ENCODE measurements at places on chromosomes 7 and 10.

- DNase-seq, result no peak
Measured at GRCh38 chr7:50787825-50788224, 5.1 kb upstream of the GRB10 start.

DNA sequence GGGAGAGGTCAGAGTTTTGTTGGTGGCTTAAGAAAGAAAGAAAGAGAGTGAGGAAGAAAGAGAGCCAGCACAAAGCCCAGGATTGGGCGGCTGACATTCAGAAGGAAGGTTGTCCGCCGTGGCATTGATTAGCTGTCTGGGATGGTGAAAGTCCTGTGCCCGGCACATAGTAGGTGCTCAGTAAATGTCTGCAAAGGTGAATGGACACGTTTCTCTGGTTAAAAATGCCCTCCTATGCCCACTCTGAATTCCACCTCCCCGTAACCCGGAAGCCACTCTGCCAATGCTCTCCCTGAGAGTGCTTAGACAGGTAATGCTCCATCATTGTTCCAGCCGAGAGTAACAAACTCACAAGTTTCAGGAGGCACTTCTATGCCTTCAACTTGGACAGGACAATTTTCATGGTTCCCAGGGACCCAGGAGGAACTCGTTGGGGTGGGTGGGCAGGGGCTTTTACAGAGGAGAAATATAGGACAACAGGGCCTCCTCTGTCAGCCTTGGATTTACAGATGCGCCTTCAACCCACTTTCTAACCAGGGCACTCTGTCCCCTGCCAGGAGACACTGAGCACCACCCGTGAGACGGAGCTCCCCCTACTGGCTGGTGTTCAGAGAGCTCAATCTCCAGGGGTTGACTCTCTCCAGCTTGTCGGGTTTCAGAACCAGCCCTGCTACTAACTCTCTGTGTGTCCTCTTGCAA, 411.5 kb upstream of the ZMIZ1 start:
- DNase-seq, result peak; percentile 32

GRCh38 chr10:58372607-58373441, 12.4 kb upstream of the TFAM start:
- no peak for DNase-seq

- DNase-seq, result no peak
Measured at GRCh38 chr7:132084776-132085388, 491.4 kb downstream of the PLXNA4 start.

DNA sequence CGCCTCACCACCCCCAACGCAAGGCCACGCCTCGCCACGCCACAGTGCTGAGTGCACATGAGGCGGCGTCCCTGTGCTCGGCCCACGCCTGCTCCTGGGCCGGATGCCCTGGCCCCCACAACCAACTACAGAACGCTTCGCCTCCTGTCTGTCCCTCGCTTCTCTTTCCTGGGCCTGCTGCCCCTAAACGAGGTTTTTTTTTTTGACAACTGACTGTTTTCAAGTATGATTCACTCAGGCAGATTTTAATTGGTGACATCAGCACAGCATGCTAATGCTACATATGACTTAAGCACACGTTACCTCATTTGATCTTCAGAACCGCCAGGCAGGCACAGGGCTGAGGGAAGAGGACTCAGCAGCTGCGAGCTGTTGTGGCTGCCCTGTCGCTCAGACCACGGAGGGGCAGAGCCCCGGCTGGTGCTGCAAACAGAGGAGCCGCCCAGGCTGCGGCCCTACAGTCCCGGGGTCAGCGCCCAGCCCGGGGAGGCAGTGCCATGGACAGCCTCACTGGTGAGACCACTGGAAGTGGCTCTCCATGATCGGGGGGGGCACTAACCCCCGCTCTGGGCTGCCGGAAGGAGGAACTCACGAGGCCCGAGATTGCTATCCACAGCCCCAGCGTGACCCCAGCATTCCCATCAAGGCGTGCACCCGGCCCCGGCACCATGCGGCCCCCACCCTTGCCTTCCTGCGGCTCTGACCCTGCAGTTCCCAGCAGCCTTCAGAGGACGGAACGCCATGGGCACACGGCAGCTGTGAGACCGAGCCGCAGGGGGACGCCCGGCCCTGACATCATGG, 212.8 kb downstream of the MAD1L1 start:
- peak; percentile 94 for DNase-seq

All from CD14-positive monocyte (primary cell).